Fibroblast of the conjunctiva (primary cell): ENCODE measurements at places on chromosomes 16 and 17.

DNA sequence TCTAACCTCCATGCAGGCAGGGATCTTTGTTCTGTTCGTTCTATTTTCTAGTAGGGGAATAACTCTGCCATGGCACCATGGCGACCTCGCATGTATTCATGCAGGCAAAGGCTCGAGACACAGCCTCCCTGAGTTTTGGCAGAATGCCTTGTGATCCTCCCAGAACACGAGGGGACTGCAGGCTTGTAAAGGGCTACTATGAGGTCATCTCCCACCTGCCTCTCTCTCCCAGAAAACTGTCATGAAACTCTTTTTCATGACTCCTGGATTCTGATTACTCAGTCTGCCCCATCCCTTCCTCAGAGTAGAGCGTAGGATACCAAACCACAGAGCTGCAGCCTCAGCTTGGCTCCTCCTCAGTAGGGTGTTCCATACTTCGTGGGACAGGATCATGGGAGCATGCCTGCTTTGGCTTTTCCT lies 64.3 kb downstream of the IGF2BP1 start:
- no peak for DNase-seq

DNA sequence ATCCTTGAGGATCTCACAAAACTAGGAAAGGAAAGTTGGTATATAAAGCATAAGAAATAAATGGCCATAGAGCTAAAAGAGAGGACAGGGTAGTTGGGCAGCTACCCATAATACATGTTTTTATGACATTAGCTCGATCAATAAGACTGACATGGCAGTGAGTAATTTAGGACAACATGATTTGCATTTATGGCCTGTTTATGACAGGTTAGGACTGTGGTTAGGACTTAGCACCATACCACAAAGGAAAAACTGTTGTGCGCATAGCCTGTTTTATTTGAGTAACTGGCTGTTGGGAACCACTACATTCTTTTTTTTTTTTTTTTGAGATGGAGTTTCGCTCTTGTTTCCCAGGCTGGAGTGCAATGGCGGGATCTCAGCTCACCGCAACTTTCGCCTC lies 18.0 kb upstream of the TRIM37 start:
- DNase-seq: no peak

- no peak for DNase-seq
These were observed 970 bp downstream of the EPN2 start for GRCh38 chr17:19238167-19238505.

GRCh38 chr17:74307984-74308773 lies 17.8 kb upstream of the KIF19 start:
- DNase-seq: no peak

GRCh38 chr17:32671896-32672295 lies 185.1 kb downstream of the CDK5R1 start:
- no peak for DNase-seq

DNA sequence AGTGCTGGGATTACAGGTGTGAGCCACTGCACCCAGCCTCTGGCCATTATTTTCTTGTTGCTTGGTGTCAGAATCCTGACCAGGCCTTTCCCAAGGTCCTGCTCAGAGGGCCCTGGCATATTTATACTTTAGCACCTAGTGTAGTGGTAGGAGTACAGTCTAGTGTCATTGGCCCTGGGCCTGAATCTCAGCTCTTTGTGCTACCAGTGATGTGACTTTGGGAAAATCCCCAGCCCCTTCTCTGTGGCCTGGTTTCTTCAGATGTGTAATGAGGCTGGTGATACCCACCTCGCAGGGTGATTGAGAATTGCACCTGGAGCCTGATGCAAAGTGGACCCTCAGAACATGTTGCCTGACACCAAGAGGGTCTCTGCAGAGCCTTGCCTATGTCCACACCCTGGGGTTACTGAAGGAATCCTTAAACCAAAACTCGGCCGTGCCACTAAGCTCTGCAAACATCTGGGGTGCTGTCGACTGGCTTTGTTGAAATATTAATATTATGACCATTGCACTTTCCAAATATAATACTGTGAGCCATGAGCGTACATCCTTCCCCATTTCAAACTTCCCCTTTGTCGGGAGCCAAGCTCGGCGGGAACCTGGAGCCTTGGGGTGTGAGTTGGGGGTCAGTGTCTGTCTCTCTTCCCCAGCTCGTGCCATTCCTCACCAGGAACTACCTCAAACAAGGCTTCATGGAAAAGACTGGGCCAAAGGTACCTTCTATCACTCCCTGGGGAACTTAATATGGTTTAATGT lies 18.0 kb upstream of the RNF135 start:
- DNase-seq: no peak

DNA sequence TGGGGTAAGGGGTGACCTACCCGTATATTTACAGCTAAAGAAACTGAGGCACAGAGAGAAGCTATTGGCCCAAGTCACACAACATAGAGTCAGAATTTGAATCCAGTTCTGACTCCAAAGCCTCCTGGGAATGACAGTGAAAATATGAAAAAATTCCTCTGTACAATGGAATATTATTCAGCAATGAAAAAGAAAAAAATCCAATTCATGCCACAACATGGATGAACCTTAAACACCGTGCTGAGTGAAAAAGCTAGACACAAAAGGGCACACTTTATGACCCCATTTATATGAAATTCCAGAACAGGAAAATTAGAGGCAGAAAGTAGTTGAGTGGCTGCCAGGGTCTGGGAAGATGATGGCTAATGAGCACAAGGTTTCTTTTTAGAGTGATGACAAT lies 75.4 kb downstream of the LITAF start:
- no peak for DNase-seq

DNA sequence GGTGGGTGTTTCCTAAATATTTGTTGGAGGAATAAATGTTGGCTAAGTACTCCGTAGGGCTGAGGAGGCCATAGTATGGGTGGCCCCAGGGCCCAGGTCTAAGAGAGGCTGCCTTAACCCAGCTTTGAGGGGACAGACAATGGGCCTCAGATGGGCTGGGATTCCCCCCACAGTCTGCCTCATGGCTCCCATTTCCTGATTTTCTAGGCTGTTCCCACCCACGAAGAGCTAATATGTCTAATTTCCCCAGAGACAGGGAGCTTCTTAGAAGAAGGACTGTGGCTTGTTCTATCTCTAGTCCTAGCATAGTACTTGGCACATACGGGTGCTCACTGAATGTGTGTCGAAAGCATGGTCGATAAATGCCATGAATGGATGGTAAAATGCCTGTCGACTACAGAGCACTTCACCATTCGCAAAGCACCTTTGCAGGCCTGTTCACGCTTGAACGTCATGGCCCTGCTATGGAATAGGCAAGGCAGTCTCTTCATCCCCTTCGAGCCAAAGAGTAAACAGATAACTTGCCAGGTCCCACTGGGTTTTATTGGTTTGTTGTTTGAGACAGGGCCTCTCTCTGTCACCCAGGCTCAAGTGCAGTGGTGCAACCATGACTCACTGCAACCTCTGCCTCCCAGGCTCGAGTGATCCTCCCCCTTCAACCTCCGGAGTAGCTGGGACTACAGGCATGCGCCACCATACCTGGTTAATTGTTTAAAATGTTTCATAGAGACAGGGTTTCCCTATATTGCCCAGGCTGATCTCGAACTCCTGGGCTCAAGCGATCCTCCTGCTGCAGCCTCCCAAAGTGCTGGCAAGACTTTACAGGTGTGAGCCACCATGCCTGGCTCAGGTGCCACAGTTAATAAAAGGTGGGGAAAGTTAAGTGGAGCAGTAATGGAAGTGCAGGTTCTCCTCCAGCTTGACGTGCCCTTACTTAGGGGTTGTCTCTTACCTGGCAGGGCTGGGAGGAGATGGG lies 9.7 kb downstream of the CHAD start:
- DNase-seq: no peak

DNA sequence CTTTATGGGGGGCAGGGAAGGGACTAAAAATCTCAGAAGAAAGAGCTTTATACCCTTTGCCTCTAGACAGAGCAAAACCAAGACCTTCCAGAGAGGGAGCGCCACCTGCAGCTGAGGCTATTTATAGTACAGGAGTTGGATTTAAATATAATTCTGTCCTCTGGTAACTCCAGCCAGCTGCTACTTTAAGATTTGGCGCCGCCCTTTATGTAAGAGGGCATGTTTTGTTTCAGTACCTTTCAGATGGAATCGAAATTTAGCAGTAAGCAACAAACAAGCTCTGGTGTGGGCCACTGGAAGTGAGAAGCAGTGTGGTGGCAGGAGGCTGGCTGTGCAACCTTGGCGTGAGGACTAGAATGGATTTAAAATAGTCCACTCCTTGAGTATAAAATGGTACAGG lies 5.2 kb upstream of the GUCY2D start:
- DNase-seq: no peak

DNA sequence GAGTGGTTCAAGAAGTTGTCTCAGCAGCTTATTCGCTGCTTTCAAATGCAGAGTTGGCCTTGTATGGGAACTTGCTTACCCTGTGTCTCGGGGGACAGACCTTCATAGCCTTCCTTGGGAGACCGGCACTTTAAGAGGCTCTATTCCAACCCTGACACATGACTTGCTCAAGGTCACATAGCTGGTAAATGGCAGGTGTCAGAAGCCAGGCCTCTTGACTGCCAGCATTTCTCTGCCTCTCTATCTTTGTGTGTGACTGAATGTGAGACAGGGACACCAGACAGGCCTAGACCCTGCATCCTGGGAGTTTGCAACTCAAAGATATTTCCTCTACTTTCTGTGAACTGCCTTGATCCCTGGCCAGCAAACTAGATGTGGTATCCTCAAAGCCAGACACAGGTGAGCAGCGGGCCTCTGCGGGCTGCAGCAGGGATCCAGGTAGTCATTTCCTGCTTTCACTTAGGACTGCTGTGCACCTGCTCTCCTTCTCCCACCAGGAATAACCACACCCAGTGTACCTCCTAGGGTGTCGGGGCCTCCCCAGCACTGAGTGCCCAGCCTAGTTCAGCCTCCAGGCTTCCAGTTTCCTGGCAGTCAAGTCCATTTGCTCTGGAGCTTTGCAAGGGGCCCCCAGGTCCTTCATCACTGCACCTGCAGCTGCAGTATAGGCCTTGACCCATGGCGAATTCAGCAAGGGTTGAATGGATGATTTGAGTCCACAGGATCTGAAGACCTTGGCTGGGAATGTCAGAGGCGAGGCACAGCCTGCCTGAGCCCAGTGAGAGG lies 116.6 kb upstream of the TNRC6C start:
- no peak for DNase-seq

GRCh38 chr16:57525761-57526160 lies 10.6 kb downstream of the CCDC102A start:
- DNase-seq: no peak
